SHP77 treated with DMSO at 0.1 percent for 48 hours (cell line): ENCODE measurements at places on chromosomes 4 and X.

GRCh38 chr4:117965622-117966021, 68.7 kb upstream of the NDST3 start:
- DNase-seq, result no peak

DNA sequence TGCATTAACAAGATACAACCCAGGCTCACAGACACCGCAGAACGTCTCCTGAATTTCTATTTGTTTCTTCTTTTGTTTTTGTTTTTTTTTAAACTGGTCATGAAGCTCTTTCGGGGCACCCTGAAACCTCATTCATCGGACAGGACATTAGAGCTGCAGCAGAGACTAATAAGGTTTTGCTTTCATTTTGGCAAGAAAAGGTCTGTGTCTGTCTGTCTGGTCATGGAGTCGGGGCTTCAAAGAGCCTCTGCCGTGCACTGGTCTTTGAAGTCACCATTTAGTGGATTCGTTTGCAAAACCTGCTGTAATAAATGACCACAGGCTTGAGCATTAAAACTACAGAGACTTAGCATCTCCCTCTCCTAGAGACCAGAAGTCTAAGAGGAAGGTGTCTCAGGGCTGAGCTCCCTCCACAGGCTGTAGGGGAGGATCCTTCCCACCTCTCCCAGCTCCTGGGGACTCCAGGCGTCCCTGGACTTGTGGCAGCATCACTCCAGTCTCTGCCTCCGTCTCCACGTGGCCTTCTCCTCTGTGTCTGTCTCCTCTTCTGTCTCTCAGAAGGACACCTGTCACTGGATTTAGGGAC, 247.5 kb downstream of the CRLF2 start:
- DNase-seq, result no peak

GRCh38 chrX:39819921-39820849, 277.6 kb downstream of the BCOR start:
- no peak for DNase-seq

GRCh38 chr4:52317361-52317879, 266.3 kb downstream of the SPATA18 start:
- DNase-seq, result no peak

DNA sequence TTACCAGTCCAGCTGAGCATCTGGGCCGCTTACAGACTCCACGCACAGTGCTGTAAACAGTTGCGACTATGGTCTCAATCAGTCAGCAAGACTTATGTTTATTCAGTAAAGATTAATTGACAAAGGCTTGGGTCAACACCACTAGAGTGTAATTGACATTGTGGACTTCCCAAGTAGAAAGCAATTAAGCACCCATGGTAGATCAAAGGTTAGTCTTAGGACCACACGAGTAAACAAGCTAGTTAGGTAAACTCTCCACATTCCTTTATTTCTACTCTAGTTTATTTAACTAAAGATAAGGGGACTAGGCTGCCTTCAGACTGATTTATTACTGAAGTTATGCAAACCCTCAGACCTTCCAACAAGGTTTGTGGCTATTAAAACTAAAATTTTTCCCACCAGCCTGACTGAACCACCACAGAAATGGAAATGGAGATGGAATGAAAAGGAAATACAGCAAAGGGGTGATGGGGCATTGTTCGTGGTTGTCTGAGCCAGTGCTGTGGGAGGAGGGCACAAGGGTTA, 44.2 kb downstream of the MTHFD2L start:
- DNase-seq, result no peak

DNA sequence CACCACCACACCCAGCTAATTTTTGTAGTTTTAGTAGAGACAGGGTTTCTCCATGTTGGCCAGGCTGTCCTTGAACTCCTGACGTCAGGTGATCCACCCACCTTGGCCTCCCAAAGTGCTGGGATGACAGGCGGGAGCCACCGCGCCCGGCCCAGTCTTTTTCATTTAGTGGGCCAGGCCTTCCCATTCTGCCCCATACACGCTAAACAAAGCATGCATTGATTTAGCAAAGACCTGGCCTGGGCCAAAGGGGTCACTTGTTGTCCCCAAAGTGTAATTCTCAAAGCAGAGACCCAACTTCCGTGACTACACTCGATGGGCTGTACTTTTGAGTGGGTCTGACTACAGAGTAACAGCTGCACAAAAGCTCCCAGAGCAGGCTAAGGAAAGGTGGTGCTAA, 29.2 kb downstream of the CNGA2 start:
- no peak for DNase-seq

DNA sequence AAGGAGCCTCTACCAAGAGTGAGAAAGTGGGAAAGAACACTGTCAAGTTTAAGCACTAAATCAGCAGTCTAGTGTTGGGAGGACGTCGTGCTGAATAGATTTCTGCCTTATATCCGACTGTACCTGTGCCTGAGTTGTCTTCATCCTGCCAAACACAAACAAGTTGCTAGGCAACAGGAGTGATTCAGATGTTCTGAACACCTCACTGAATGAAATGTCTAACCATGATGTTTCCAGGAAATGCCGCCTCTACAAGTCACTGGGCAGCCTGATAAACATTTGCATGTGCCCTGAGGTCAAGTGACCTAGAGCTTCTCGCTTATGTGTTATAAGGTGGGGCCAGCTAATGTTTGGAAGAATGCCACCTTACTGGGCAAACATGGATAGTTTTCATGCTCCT, 37.9 kb downstream of the SGMS2 start:
- DNase-seq, result no peak

GRCh38 chr4:131251321-131251720, 1897.8 kb upstream of the PCDH10 start:
- no peak for DNase-seq

DNA sequence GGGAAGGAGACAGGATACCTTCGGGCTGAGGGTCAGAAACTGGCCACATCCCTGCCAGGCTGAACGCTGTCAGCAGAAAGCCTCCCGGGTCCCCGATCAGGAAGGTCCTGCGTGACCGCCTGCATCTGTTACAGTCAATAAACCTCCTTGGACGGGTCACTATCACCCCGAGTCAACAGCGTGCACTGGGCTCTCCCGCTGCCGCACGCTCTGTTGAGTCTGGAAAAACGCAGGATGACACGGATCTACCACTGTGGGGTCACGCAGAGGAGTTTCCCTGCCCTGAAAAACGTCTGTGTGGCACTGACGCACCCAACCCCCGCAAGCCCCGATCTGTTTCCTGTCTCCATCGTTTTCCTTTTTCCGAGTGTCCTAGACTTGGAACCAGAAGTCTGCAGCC, 12.1 kb downstream of the PPP2R3B start:
- DNase-seq, result no peak

DNA sequence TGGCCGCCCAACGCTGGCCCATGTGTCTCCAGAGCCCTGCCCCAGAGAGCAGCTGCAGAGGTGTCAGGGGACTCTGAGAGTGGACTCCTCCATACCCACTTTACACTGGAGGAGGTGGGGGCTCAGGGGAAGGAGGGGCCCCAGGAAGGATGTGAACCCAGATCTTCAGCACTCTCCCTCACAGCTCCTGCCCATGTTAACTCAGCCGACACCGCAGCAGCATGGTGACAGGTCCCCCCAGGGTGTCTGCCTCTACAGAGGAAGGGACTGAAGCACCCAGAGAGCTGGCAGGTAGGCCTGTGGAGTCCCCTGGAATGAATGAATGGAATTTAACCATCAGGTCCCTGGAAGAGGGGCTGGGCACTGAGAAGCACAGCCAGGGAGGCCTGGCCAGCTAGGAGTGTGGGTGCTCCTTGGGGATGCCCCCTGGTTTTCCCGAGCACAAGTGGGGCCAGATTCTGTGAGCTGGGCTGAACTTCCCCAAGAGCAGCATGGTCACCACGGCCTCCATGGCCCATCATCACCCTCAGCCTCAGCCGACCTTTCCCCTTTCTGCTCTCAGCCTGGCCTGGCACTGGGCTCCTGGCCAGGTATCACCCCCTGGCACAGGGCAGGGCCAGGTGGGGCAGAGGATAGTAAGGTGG, 21.9 kb downstream of the SH3BP2 start:
- no peak for DNase-seq

DNA sequence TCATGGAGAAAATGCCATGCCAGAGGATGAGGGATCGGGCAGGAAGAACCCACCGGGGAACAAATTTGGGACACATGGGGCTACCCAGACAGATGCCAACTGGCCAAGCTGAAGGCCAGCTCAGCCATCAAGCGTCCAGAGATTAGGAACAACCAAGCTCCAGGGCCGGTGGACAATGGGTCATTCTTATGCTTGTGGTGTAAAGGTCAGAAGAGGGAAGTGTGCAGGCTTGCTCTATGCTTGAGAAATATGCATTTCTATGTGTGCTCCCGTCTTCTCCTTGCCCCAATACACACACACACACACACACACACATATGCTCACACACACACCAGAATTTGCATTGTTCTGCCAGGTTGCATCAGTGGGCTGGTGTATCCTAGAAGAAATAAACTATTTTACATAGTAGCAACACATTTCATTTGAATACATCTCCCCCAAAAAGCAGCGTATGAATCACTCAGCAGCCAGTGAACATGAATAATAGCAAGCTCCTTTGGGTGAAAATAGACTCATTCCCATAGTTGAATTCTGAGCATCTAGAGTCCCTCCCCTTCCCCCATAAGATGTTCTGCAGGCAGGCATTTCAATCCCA, 201.9 kb upstream of the PPARGC1A start:
- no peak for DNase-seq

GRCh38 chr4:53653484-53654053, 62.3 kb upstream of the LNX1 start:
- DNase-seq, result peak; percentile 98

GRCh38 chrX:129777218-129778030, 2.3 kb upstream of the SASH3 start:
- no peak for DNase-seq

- no peak for DNase-seq
Measured at GRCh38 chr4:76605099-76605563, 170.1 kb downstream of the SHROOM3 start.

DNA sequence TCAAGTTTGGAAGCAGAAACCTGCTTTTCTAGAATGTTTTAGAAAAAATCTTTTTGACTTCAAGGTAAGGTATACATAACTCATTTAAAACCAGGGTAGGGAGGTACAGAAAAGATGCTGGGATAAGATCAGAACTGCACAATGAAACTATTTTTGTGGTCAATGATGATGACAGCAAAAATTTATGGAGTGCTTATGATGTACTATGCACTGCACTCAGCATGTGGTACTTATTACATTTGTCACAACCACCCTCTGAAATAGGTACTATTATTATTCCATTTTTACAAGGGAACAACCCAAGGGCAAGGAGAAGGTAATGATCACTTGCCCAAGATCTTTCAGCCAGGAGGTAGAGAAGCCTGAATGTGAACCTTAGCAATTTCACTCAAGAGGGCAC, 8.0 kb downstream of the GPM6B start:
- no peak for DNase-seq

DNA sequence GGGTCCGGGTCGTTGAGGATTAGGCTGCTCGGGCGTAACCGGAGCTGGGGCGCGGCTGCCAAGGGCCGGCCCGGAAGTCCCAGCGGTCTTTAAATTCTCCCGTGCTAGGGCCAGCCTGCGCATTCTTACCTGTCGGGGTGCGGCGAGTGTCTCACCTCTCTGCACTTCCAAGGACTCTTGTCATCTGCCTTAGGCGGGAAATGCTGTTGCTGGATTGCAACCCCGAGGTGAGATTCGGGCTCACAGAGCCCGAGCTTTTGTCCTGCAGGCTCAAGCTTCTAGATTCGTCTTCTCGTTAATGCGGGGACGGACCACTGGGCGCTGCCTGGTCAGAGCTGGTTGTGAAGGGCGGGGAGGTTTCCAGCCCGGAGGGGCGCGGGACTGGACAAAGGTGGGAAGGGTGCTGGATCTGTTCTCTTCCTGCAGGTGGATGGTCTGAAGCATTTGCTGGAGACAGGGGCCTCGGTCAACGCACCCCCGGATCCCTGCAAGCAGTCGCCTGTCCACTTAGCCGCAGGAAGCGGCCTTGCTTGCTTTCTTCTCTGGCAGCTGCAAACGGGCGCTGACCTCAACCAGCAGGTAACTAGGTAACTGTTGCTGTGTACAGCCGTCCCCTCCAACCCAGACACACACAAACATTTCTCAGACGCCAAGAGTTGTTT, at the start of gene ANKRD37:
TSS of gene ANKRD37 (plus strand) at position 118 of the 662 bp plus-strand sequence. CDS start at position 201, 83 bp downstream.
- peak; percentile 22 for DNase-seq

GRCh38 chr4:120659616-120660170, 262.8 kb downstream of the PRDM5 start:
- DNase-seq, result no peak

DNA sequence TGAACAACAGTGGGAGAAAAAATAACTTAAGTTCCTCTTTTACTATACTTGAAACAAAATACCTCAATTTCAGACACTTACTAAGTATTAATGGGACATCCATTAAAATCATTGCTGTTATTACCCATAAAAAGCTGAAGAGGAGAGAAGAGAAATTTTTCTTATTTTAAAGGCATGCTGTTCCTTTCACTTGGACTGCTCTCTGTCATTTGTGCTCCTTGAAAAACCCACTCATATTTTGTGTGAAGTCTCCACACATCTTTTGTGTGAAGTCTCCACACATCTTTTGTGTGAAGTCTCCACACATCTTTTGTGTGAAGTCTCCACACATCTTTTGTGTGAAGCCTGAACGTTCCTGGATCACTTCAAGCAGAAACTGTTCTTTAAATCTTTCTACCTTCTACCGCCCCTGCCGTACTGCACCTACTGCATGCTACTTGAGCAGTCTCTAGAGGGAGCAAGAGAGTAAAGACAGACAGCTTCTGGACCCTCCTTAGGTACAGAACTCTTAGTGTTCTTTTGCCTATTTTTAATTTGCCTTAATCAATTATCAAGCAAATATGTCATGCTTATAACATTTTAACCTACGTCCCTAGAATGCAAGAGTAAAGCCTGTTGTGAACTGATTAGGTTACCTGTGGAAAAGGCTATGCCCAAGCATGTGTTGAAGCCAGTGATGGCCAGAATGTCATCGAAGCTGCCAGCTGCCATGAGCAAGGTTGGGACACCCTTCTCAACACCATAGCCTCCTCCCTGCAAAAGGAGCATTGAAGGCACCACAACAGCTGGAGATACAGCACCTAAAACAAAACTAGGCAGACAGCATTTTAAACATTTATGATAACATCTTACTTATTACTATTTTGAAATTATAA, 27.1 kb upstream of the SLC9B1 start:
- DNase-seq, result peak; percentile 3
